Inflammatory macrophage treated with lipopolysaccharide for 1 hour (primary cell): ENCODE measurements at places on chromosomes 1 and 21.

- no peak for DNase-seq
These were observed 4.8 kb upstream of the RPE65 start for GRCh38 chr1:68454534-68454933.

DNA sequence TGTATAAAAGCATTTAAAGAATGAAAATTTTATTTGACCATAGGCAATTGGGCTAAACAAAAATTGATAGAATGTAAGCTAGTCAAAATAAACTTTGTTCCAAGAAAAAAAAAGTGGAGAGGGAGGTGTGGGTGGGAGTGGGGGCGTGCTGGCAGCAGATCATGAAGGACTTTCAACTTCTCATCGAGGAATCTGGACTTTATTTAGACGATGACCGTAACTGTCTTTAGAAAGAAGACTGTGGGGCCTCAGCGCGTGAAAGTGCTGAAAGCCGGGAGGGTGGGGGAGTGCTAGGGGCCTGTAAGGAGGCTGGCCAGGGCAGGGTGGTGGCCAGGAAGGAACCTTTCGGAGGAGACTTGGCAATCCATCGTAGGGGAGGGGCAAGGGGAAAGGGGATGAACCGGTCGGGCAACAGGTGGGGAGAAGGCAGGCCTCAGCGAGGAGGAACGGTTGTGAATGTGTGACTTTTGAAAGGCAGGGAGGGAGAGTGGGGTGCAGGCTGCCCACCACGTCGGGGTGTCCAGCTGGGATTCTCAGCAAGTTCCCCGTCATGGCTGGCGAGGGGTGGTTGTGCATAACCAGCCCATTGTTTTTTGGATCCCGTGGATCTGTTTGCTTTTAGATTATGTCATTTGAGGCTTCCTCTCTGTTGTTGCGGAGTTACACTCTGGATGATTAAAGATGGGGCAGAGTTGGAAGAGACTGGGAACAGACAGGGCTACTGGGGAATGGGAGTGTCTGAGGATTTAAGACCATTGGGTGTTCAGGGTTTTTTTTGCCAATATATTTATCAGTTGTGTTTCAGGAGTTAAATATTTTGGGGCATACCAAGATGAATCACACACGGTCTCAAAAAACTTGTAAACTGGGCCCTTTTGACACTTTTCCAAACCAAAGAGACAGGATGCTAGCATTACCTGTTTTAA, 35.5 kb downstream of the HUNK start:
- no peak for DNase-seq

DNA sequence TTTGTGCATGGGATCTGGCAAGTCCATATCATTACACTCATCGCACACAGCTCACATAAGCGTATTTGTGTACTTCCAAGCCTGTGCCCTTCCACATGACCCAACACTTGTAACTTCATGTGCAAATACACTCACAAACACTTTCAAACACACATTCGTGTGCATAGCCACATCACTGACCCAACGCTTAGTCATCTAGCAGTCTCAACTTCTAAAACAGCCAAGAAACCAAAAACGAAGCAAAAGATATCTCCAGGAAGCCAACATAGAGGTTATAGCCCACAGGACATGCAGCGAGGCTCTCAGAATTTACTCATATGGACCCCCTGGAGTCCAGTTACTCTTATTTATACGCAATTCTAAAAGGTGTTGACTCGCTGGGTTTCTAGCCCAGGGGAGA, 10.9 kb upstream of the GOLT1A start:
- no peak for DNase-seq

DNA sequence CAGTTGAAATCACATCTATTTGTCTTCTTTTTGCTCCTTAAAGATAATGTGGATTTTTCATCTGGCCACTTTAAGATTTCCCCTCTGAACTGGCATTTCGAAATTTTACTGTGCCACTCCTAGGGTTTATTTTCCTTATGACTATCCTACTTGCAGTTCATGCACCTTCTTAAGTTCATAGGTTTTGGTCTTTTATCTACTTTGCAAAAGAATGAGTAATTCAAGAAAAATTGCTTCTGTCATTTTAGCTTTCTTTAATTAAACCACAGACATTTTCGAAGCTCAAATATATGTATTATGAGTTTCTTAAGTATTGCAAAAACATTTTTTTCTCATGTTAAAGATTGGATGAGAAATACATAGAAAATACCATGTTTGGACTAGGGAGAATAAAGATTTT, 1244.8 kb upstream of the TMPRSS15 start:
- DNase-seq, result no peak

DNA sequence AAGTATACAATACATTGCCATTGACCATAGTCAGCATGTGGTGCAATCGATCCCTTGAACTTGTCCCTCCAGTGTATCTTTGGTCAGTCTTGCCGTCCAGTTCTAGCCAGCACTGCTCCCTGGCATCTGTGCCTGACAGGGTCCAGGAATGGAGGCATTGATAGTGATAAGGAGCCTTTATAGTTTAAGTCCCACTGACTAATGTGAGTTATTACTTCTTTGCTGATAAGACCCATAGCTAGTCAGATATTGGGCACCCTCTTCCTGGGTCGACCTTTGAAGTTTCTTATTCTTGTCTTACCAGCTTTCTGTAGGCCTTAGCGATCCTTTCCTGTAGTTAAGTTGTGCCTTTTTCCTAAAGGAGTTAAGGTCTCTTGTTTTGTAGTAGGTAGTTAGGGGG, 13.0 kb downstream of the UCK2 start:
- no peak for DNase-seq

- DNase-seq, result peak; percentile 83
These were observed 73.0 kb upstream of the LAPTM5 start for GRCh38 chr1:30830537-30830936.

DNA sequence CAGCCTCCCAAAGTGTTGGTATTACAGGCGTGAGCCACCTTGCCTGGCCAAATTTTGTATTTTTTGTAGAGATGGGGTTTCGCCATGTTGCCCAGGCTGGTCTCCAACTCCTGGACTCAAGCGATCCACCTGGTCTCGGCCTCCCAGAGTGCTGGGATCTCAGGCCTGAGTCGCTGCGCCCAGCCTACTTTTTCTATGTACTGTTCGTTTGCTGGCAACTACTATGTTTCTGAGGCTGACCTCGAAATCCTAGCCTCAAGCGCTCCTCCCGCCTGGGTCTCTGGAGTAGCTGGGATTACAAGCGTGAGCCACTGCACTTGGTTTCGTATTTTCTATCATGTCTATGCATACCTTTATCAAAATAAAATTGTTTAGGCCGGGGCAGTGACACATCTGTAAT, 675 bp upstream of the TEKT2 start:
- DNase-seq, result no peak

DNA sequence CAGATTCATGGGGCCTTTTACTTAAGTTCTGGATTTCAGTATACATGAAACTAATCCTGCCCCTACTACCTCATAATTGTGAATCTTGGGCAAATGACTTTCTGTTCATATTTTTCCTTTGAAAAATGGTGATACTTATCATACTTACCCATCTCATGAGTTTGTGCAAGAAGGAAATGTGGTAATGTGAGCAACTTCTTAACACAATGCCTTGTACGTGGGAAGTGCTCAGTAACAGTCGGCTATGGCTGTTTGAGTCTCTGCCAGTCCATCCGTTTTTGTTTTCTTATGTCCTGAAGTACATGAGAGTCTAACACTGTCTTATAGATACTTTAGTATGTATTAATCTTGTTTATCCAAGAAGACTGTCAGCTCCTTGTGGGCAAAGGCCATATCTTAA, 86.5 kb downstream of the PATJ start:
- DNase-seq, result peak; percentile 64

DNA sequence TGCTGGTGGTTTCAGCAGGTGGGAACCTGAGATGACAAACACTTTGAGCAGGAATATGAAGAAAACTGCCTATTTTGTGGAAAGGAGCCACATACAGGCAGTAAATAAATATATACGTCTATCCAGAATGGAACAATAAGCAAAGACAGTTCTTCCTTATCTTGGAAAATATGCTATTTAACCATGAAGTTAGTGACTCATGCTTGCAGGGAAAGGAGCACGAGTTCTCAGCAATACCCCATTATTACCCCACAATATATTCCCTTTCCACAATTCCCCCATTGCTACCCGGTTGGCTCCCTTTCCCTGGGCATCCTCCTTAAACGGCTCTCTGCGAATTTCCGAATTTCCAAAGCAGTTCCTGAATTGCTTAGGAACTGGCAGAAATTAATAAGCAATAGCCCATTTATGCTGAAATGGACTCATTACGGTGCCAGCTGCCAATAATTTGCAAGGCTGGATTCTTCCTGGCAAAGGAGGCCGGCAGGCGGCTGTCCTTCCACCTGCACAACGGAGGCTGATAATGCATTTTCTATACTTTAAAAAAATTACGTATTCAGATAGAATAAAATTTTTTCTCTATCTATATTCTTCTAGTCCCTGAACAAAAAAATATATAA, 65.4 kb downstream of the TIAM1 start:
- DNase-seq, result no peak

GRCh38 chr1:45621501-45621836, 2.4 kb downstream of the CCDC17 start:
- DNase-seq, result peak; percentile 10

DNA sequence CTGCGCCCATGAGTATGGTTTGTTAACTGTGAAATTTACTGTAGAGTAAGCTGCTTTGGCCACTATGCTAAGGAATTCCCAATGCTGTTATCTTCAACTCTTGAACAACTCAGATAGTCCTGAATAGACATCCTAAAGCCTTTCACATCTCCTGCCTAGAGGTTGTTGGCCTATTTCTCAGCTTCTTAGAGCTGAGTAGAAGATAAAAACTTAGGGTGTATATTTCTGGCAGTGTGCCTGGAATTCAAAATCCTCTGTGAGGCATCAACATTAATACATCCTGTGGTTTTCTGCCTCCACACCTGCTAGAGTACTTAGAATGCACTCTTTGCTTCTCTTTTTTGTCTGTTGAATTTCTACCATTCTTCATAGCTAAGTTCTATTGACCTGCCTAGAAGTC, 45.8 kb upstream of the RC3H1 start:
- no peak for DNase-seq

DNA sequence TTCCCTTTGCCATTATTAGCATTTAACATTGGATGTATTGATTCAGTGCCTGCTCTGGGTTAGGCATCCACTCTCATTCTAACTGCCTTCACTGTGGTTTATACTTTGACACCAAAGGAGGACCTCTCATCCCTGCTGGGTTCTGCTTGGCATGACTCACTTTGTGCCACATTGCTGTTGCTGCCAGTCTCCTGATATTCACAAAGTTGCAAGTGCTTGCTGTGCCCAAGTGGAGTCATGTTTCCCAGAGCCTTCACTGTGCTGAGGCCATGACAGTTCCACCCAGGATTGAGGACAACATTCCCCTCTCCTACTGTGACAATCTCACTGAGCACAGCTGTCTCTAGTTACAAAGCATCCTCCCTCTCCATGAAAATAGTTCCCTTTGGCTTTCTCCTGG, 519.9 kb upstream of the USP24 start:
- no peak for DNase-seq

GRCh38 chr1:8814865-8815264, 2.6 kb downstream of the RERE start:
- DNase-seq, result no peak

GRCh38 chr1:159900086-159900680, at the start of gene CFAP45:
CFAP45 (minus strand) TSS chr1:159900165; CDS start chr1:159900098, 67 bp downstream.
- DNase-seq, result peak; percentile 72

DNA sequence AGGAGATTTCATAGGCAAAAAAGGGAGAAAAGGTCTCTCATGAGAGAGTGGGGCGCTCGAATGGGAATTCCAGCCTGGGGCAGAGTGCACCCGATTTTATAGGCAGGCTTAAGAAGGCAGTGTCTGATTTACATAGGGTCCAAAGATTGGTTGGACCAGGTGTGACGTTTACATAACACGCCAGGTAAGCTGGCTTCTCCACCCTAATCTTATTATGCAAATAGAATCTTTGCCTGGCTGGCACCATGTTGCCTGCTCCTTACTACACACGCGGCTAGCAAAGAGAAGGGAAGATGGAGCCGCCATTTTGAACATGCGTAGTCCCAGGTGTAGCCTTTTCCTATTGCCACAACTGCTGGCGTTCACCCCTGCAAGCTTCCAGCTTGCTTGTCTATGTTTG, 103.7 kb downstream of the SLC16A1 start:
- DNase-seq, result no peak

DNA sequence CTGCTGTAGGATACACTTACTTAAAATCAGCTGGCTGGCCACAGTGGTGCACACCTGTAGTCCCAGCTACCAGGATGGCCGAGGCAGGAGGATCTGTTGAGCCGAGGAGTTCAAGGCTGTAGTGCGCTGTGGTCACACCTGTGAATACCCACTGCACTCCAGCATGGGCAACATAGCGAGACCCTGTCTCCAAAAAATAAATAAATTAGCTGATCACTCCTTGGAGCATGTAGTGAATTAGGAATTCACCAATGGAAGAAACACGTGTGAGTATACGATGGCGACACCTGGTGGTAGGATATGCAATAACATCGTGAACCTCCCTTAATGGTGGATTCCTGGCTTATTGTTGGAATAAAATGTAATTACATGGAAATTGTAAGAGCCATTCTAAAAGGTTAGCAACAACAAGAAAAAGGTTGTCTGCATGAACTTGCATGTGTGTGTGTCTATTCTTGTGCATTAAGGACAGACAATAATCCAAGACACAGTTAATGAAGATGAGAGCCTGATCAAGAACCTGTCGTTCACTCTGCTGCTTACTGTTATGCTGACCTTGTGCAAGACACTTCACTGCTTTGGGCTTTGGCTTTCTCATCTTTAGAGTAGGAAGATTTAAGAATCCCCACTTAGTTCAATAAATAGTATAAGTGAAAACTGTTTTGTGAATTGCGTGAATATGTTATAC, 38.6 kb upstream of the COX20 start:
- DNase-seq, result peak; percentile 86

DNA sequence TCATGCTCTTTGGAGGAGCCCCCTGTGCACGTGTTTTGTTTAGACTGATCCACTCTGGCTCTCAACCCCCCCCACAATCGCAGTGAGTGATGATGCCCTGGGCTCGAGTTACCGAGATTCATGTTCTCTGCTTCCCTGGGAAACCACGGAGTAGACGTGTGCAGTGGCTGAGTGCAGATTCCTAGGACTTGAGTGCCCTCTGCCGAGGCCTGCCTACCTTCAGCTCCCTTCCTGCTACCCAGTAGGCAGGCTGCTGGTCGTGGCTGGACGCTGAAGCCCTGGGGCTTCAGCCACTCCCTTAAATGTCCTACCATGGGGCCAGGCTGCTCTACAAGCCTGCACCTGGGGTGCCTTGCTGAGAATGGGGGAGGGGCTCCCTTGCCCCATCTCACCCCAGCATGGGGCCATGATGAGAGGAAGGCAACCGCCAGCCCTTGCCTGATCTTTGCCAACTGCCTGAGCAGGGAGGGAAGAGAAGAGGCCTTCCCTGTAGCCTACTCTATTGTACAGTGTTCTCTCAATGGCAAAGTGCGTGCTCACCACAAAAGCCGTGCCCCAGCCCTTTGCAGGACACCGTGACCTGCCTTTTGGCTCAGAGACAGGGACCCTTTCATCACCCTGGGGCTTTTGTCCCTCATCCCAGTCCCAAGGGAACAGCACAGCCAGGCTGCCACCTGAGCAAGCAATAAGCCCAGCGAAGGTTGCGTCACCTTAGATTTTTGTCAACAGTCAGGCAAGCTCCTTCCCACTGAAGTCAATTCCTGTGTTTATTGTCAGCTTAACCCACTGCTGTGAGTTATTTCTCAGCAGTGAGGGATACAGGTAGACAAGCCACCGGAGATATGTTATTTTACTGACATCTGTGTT, 4.1 kb upstream of the GRIK3 start:
- DNase-seq, result no peak
